ENCODE measurements at places on chromosomes 2 and 18.

GRCh38 chr2:134205087-134205486, 48.8 kb upstream of the MGAT5 start:
- no peak for DNase-seq

GRCh38 chr2:1017827-1018226, 67.2 kb downstream of the SNTG2 start:
- DNase-seq: no peak

- no peak for DNase-seq
Observed at GRCh38 chr2:27261241-27261925, 1.5 kb downstream of the SLC30A3 start.

DNA sequence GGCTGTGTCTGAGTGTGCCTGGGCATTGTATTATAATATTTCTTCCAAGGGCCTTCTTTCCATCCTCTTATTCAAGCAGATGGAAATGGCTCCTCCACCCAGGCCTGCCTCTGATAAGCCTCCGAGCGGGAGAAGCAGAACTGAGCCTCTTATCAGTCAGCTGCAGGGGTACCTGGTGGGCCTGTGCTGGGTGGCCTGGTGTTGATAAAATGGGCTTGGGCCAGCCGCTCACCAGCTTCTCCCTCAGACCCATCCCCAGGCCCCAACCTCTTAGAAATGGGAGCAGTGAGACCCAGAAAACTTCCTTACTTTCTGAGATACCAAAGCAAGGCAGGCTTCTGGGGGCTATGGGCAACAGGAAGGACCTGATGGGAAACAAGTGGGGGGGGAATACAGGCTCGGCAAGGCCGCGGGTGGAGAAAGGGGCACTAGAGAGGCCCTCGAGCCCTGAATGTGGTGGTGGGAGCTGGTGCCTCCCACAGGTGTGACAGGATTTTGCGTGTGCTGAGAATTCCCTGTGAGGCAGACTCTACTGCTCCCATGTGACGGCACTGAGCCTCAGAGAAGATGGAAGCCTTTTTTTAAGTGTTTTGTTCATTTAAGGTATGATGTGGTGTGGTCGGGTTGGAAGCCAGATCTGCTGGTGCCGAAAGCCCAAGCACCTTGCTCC, 18.3 kb downstream of the GYPC start:
- DNase-seq: no peak

DNA sequence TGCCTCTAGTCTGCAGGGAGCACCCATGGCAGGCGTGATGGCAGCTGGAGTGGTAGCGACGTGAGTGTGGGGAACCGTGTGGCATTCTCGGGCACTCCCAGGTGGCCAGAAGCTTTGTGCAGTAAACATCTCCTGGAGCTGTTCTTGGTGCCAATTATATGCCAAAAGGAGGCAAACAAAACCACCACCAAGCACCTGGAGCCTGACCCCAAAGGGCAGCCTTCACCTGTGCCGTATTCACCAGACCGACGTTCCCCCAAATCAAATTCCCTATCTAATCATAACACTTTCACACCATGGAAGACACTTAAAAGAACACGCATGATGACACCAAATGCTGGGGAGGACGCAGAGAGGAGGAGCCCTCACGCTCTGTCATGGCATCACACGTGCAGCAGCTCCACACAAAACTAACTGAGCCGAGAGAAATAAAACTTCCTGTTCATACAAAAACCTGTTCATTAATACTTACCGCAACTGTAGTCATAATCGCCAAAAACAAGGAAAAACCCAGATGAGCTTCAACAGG, 123.6 kb downstream of the EIPR1 start:
- DNase-seq: no peak

DNA sequence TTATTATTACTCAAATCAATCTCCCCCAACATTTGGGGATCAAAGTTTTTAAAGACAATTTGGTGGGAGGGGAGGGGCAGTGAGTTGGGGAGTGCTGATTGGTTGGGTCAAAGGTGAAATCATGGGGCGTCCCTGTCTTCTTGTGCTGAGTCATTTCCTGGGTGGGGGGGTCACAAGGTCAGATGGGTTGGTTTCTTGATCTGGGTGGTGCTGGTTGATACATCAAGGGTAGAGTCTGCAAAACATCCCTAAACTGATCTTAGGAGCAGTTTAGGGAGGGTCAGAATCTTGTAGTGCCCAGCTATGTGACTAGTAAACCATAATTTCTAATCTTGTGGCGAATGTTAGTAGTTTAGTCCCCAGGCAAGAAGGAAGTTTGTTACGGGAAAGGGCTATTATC, 67.4 kb downstream of the MOGAT1 start:
- DNase-seq: no peak

DNA sequence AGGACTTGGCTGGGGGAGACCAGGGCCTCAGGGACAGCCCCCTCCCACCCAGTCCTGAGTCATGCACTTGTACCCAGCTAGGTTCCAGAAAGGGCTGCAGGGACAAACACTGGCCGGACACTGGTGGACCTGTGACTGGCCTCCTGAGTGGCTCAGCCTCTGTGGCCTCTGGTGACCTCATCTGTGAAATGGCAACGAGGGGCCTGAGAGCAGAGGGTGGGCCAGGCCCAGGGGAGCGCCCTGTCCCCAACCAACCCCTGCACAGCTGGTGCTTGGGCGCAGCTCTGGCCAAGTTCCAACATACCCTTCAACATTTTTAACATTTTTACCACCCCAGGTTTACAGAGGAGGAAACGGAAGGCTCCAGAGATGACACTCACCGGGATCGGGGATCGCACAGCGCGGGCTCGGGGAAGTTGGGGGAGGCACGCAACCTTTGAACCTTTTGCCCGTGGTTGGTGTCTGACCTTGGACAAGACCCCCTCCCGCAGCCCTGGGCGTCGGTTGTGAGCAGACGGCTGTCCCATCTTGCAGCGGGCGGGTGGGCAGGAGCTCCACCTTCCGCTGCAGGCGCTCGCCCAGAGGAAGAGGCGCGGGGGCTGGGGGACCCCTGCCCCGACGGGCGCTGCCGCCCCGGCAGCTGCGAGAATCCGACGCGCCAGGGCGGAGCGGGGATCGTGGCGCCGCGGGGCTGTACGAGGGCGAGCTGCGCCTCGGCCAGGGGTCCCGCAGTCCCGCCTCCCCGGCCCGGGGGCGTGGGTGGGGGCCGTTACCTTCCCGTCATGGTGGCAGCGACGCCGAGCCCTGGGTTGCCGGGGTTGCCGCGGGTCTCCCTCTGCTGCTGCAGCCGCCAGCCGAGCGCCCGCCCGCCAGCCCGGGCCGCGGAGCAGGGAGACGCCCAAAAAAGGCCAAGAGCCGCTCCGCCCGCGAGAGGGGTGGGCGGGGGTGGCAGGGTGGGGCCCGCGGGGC, 805 bp downstream of the LIMS2 start:
- no peak for DNase-seq

Measured in omental fat pad (tissue), 4 donors.